Activated CD4-positive, CD25-positive, alpha-beta regulatory T cell treated with anti-CD3 and anti-CD28 coated beads, Interleukin-2, amount 50 U/mL, for 24 hours (primary cell): ENCODE measurements at places on chromosomes 11 and 22.

DNA sequence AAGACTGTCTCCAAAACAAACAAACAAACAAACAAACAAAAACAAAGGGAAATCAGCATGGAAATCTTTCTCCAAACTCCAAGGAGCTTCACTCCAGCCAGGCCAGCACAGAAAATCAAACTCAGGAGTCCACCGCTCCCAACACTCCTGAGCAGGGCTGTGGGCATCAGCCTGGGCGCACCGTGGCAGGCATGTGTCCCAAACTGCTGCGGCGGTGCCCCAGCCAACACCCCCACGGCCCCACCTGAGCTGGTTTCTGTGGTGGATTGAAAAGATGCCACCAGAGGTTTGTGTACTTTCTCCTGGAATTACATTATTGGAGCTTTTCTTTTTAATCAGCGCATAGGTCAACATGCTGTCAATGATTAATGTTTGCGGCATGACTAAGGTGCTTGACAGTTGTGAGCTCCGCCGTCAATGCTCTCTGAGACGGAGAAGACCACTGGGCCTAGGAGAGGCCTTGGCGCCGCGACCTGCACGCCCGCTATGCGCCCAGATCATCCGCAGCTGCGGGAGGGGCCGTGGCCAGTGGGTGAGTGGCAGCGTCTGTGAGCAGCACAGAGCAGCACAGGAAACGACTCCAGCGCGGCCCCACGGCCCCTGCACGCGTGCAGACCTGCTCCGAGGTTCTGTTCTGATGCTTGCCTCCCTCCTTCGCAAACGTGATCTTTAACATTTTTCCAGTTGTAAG is 18.1 kb downstream of the DRD4 start:
- ATAC-seq = no peak

GRCh38 chr11:12291313-12291712 is 86.1 kb upstream of the PARVA start:
- no peak for ATAC-seq

GRCh38 chr11:22976146-22976545 is 115.9 kb upstream of the CCDC179 start:
- no peak for ATAC-seq

DNA sequence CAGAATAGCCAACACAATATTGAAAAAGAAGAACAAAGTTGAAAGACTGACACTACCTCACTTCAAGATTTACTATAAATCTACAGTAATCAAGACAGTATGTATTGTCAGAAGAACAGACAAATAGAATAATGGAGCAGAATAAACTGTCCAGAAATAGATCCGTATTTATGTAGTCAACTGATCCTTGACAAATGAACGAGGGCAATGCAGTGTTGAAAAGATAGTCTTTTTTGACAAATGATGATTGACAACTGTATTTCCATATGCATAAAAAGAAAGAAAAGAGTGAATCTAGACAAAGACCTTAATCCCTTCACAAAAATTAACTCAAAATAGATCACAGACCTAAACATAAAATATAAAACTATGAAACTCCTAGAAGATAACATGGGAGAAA is 767.1 kb downstream of the KCNA4 start:
- ATAC-seq = no peak

DNA sequence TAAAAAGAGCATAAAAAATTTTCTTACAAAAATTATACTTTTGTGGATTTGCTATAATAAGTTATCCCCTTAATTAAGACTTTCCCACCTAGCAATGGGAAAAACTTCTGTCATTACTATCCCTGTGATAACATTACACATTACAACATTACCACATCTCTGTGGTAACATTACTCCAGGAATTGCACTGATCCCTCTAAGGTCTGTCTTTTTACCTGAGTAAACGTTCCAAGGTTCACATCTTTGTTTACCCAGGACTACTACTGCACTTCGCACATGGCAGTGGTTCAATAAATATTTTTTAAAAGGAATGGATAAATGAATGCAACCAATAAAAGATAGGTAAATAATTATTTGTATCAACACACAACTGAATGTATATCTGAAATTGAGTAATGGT is 92.4 kb upstream of the NOX4 start:
- no peak for ATAC-seq

DNA sequence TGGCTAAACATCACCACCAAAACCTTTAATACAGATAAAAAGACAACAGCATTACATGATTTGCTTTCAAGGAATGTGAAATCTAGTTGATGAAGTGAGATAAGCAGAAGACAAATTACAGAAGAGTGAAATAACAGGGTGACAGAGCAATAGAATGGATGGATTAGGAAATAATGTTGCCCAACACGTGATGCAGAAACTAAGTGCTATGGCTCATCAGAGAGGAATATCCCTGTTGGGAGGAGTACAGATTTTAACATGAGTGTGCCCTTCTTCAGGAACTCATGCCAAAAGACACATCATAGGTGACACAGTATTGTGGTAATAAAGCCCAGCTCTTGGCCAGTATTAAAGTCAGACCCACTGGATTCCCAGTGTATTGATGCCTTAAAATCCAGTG is 176.6 kb upstream of the RAG2 start:
- no peak for ATAC-seq

DNA sequence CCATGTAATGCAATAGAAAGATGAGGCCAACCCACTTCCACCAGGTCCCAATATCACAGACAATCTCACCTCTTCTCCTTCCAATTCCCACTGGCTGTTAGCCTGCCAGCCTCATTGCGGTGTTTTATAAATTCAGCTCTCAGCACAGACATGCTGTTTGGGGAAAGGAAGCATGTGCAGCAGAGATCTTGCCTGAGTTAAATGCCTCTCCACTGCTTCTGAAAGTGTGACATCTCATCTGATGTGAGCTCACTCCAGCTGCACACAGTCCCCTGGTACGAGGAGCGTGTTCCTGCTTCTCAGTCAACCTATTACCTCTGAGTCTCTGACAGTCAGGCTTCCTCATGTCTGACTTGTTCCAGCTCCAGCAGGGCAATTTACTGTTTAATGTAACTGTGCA is 122.7 kb upstream of the GUCY1A2 start:
- no peak for ATAC-seq

DNA sequence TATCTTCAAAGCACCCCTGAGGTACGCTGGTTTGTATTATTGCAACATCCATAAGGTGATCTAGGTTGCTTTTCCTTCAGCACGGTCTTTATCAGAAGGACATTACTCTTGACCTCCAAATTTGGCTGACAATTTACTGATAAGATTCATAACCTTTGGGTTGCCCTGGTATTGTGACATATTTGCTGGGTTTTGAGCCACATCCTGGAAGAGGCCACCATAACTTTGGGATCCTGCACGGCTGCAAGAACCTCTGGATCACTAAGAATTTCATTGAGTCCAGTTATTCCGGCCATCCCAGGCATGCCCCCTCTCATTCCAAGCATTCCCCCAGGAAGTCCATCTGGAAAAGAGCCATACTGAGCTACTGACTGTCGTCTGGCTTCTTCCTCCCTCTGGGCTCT is 6.5 kb upstream of the PLET1 start:
- ATAC-seq = no peak

DNA sequence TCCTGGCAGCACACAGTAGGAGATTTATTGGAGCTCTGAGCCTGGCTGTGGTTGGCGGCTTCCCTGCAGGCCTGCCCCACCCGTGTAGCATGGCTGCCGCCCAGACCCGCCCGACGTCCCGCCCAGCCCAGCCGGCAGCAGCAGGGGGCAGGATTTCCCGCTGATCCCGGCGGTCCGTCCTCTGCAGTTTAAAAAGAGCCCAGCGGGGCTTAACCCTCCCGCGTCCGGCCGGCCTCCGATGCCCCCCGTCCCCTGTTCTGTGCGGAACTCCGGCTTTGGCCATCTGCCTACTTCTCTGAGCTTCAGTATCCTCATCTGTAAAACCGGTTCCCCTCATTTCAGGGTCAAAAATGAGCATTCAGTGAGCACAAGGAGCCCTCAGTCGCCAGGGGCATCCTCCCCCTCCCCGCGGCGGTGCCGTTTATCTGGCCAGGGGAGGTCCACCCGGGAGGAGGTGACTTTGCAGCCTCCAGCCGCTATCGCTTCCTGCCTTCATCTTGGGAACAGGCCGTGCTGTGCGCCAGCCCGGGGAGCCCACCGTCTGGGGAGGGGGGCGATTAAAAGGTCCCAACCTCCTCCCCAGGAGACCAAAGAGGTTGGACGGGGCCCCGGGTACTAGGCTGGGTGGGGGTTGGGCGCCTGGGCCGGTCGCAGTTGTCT is at the start of gene GAS2L1:
TSS of gene GAS2L1 (plus strand) at position 476 of the 660 bp plus-strand sequence. CDS start 1,456 bp downstream, outside the sequence.
- ATAC-seq = peak; percentile 39

DNA sequence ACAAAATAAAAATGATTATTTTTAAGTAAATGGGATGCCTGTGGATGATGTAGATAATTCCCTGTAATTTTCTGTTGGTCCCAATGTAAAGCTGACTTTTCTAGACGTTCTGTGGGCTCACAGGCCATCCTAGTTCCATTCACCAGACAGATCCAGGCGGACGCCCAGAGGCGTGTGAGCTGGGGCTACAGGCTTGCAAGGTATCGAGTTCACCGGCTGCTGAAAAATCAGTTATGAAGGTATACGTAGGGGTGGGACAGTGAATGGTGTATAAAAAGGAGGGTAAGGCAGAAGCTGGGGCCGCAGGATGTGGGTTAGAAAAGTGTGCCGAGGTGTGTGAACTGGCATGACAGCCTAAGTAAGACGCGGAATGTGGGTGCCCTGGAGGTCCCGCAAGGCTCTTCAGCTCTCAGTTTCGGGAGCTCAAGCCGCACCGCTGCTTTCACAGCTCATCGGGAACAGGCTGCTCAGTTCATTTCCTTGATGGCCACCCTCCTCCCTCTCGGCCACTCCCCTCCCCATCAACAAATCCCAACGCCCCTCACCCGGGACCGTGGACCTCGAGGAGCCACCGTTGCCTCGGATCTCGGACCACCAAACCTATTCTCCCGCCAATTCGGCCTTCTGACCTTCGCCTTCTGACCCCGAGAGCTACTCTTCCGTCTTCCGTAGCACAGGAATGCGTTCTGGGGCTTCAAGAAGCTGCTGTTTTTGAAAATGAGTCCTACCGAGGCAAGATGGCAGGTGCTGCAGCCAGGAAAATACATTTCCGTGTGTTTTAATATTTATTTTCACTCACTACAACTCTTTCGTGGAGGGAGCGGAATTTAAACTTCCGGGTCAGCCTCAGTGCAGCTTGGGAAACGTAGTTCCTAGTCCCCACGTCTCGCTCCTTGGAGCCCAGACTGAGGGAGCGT is at the start of gene XNDC1N:
TSS of gene XNDC1N (minus strand) at position 775 of the 917 bp plus-strand sequence. CDS start 5,241 bp downstream, outside the sequence.
- ATAC-seq = peak; percentile 82

- ATAC-seq = no peak
Measured at GRCh38 chr11:70587075-70587389, 188.7 kb downstream of the CTTN start.

DNA sequence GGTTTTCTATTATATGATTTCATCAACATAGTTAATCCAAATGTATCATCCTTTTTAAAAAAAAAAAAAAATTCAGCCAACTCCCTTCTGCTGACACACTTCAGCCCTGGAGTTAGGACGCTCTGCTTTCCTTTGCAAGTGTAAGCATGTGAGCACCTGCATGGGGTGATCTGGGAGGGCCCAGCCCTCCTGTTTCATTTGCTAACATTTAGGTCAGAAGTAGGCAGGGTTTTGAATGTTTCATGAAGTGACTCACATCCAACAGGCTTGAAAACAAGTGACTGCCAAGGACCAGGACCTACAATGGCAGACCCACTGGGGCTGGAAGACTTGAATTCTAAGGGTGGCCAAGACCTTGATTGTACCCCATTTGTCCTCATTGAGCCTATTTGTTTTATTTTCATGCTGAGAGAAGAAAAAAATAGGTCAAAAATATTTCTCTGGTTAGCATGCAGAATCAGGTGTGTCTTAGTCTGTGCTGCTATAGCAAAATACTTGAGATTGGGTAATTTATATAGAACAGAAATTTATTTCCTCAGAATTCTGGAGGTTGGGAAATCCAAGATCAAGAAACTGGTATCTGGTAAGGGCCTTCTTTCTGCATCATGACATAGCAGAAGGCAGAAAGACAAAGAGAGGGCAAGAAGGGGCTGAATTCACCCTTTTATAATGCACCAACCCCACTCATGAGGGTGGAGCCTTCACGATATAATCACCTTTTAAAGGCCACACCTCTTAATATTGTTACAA is 137.6 kb downstream of the CD44 start:
- peak; percentile 41 for ATAC-seq

DNA sequence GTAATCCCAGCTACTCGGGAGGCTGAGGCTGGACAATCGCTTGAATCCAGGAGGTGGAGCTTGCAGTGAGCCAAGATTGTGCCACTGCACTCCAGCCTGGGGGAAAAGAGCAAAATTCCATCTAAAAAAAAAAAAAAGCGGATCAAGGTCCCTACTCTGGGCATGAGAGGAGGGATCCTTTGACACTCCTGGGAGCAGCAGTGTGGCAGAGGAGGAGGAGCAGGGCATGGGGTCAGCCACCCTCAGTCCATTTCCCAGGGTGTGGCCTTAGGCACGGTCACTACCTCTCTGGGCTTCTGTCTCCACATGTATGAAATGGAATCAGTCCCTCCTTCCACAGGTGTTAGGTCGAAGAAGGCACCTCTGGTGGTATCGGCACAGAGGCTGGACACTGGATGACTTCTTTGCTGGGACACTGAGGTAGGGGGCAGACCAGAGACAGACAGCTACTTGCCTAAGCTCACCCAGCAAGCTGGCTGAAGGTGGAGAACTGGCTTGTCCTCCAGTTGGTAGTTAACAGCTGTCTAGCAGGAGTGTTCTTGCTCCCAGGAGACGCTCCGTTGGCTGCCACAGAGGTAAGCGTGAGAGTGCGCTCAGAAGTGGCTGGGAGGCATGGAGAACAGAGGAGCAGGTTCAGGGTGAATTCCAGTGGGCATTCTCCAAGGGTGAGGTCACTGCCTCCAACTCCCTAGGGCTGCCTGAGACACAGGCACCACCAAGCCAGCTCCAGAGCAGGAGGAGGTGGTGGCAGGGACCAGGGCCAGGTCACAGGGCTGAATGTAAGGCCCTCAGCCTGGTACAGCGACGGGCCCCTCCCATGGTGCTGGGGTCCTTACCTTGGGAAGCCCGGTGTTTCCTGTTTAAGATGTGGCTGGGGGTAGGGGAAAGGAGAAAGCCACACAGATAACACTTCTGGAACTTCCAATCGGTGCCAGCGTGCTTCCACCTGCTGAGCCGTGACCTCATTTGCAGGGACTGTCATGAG is 19.5 kb downstream of the TXN2 start:
- no peak for ATAC-seq

DNA sequence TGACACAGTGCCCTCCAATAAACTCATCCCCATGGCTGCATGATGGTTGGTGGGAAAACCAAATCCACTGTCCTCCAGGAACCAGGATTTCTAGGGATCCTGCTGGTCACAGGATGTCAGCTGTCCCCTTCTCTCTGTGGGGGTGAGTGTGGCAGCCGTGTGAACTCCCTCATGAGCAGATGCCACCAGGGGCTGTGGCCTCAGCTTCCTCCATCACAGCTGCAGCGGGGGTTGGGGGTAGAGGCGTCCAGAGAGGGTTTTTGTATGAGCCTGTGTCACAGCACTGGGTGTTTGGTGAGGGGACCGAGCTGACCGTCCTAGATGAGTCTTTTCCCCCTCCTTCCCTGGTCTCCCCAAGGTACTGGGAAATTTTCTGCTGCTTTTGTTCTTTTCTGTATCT is 26.4 kb downstream of the IGLL5 start:
- no peak for ATAC-seq
